RCC 7860 (cell line): ENCODE measurements at places on chromosomes 6 and 20.

DNA sequence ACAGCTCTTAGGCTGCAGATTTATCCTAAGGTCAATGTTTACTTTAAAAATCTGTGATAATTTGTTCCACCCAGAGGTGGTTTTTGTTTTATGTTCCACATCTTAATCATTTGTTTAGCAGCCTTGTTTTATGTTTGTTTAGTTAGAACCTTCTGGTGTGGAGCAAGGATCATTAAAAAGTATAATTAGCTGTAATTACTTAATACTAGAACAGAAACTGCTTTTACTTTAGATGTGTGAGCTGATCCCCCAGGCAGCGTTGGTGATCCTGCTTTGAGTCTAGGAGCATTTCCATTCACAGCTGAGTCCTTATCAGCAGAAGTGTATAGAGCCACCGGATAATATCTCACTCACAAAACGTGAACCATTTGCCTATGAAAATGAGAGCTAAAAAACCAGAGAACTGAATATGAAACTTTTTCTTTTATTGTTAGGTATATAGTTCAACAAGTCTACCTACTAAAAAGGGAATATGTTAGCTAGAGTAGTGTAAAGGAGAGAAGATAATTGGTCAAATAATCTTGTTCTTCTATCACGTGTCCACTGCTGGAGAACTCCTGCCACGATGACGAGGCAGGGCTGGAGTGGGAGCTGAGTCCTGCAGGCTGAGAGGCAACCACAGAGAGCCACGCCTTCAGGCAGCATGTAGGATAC, 78.5 kb downstream of the TRMT11 start:
- no peak for DNase-seq

- no peak for DNase-seq
These were observed 174.8 kb downstream of the DOK5 start for GRCh38 chr20:54650052-54650719.

GRCh38 chr6:139149383-139149782, 14.5 kb downstream of the HECA start:
- no peak for DNase-seq

DNA sequence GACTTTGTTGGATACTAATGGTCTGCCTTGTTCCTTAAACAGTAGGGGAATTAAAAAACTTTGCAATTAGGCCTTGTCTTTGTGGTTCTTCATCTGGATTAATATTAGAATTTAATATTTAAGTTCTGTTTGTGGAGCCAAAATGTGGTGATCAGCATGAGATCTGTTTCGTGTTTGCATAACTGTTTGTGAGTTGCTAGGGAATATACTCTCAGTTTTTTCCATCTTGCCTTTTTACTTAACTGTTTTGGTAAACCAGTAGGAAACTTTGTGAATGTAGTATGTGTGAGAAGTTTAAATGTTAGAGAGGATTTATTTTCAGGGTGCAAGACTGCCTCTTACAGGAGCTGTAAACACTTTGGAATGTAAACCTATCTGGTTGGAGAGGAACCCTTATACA, 35.6 kb downstream of the LRRC1 start:
- no peak for DNase-seq

DNA sequence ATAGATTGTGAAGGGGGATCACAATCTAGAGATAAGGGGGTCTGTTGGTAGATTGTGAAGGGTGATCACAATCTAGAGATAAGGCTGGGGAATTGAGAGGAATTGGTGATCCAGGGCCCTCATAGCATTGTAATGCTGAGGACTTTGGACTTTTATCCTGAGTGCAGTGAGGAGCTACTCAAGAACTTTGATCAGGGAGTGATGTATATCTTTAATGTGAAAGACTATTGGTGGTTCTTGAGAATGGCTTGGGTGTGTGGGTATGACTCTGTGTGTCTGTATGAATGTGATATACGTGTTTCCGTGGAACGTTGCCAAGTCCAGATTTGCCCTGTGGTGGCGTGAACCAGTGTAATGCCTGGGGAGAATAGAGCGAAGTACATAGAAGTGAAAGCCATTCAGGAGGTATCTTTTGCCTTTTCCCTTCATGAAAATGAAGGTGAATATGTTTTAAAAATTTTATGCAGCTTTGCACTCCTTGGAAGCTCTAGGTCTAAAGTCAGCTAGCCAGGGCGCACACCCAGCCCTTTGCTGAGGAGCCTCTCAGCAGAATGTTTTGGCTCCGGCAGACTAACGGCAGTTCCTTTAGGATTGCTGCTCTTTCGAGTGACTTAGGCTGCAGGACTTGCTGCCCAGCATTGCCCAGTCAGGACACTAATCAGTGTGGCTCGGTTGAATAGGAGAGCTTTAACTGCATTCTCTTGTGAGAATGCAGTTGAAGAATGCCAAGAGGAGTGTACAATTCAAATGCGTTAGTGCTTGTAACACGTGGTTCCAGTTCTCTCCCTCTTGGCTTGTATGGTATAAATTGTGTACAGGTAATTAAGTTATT, 3.5 kb downstream of the ZFAND3 start:
- DNase-seq = no peak

GRCh38 chr20:2815242-2815900, 584 bp downstream of the C20orf141 start:
- no peak for DNase-seq

GRCh38 chr6:16836144-16836981, 75.1 kb upstream of the ATXN1 start:
- no peak for DNase-seq

DNA sequence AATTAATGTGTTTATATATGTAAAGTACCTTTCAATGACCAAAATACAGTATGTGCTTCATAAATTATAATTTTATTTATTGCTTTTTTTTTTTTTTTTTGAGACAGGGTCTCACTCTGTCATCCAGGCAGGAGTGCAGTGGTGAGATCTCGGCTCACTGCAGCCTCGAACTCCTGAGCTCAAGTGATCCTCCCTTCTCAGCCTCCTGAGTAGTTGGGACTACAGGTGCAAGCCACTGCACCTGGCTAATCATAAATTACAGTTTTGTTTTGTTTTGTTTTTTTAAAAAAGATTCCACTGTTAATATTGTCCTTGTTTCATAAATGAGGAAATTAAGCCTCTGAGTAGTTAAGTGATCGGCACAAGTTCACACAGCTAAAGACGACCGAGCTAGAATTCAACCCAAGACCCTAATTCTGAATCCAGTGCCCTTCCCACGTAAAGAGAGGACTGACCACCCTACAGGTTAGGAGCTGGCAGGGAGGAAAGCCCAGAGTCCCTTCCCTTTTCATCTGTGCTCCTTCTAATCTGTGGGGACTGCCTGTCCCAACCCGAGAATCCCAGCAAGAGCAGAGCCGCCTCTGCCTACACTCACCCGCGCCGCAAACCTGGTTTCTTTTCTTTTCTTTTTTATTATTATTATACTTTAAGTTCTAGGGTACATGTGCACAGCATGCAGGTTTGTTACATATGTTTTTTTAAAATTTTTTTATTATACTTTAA, 8.5 kb upstream of the GDF5 start:
- no peak for DNase-seq

DNA sequence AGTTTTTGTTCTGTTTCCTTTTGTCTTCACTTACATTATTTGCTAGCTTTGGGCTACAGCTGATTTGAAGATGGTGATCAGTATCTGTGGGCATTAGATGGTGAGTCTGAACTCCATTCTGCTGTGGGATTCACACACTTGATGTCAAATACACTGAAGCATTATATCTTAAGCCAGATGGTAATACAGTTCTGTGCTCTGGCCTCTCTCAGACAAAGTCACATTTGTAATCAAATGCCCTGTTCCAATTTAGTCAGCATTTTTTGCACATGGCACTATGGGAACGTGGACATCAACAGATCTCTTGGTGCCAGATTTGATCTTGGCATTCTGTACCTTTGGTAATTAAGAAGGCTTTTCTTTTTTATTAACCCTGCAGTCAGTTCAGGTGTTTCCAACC, 56.0 kb downstream of the SASH1 start:
- DNase-seq = no peak

DNA sequence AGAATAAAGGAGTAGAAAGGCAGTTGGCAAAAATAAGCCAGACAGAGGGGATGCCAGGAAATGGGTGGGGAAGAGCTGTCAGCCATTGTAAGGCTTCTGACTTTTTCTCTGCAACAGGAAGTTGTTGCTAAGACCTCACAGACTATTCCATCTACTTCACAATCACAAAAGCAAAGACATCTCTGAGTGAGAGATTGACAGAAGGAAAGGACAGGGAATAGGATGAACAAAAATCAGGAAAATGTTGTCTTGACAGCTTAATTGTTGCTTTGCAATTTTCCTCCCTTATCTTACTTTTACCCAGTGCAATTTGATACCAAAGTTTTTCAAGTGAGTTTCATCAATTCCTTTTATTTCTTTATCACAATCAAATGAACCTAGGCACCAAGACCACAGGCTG, 291.2 kb downstream of the CBLN4 start:
- DNase-seq = no peak

- no peak for DNase-seq
These were observed 224.8 kb downstream of the GJA1 start for GRCh38 chr6:121660277-121660676.

GRCh38 chr6:1589208-1589607, 20.5 kb upstream of the FOXC1 start:
- no peak for DNase-seq

DNA sequence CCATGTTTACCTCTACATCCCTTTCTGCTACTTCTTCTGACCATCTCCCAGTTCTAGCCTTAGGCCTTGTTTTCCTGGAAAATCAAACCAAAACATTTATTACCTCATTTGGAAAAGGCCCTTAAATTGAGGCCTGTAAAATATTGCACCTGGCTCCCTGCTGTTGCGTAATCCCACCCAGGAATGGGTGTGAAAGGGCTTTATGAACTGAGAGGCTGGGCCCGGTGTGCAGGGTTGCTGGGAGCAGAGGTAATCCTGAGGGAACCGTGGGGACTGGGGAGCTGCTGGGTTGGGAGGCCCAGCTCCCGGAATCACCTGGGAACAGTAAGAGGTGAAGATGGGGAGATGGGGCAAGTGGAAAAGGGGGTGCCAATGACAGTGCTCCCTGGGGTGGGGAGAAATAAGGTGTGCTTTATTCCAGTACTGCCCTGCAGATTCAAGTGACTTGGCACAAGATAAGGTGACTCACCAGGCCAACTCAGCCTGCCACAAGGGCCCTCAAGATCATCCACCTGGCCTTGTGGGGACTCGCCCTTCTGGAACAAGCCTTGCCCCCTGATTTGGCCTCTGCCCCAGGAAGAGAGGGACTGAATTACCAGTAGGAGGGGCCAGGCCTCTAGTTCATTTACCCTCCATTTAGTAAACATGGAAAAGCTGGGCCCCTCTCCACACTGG, 44.2 kb downstream of the KCNK5 start:
- no peak for DNase-seq

DNA sequence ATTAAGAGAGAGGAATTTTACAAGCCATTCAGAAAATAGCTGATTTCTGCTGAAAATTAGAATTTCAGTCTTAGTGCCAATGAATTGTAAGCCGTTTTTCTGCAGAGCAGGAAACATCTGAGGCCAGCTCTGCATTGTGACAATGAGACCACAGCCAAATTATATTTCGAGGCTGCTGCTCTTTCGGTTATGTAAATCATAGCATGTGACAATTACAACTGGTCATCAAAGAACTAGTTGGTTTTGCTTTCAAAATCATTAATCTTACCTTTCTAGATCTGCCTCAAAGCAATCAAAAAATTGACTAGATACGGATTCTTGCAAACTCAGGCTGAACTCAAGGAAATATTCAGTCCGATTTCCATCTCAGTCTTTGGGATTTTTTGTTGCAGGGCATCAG, 33.4 kb upstream of the INSM1 start:
- DNase-seq = no peak

DNA sequence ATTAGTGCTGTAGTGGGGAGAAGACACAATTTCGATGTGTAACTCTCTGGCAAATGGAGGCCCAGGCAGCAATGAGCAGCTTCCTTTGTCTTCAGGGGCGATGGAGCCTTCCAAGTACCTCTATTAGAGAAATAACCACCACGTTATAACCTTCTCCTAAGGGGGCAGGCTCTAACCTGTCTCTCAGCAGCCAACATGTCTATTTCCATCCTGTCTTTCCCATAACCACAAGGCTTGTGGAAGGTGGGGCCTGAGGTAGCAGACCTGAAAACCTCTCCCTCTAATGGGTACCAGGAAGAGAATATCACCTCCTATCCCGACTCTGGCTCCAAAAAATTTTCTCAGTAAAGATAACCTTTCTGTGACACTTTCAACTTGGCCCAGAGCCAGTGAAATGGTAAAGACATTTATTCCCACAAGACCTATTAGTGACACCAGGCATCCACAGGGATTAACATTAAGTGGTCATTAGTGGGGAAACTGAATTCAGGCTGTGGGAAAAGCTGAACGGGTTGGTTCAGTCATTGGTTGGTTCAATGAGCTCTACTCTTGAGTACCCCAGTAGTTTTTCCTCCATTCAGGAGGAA, 4.0 kb downstream of the PEX6 start:
- no peak for DNase-seq

GRCh38 chr6:57267586-57268293, 45.6 kb upstream of the RAB23 start:
- peak; percentile 88 for DNase-seq

- no peak for DNase-seq
These were observed 211.3 kb downstream of the ZNF217 start for GRCh38 chr20:53382263-53382844.

DNA sequence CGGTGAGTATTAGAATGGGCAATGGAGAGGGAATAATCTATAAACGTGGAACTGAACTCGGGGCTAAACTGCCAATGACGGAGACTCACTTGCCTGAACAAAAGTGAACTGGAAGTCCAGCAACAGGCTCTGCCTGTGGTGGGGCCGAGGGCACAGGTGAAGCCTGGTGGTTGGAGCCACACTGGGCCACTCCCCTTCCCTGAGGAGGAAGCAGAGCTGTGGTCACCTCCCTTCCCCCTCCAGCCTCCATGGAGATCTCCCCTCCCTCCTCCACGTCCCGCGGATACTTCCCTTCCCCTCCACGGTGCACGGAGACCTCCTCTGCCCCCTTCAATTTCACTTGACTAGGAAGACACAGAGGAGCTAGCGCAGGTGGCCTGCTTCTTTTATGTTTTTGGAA, 14.7 kb upstream of the DSP start:
- DNase-seq = no peak

- no peak for DNase-seq
These were observed 93.8 kb upstream of the LY86 start for GRCh38 chr6:6494677-6495076.

DNA sequence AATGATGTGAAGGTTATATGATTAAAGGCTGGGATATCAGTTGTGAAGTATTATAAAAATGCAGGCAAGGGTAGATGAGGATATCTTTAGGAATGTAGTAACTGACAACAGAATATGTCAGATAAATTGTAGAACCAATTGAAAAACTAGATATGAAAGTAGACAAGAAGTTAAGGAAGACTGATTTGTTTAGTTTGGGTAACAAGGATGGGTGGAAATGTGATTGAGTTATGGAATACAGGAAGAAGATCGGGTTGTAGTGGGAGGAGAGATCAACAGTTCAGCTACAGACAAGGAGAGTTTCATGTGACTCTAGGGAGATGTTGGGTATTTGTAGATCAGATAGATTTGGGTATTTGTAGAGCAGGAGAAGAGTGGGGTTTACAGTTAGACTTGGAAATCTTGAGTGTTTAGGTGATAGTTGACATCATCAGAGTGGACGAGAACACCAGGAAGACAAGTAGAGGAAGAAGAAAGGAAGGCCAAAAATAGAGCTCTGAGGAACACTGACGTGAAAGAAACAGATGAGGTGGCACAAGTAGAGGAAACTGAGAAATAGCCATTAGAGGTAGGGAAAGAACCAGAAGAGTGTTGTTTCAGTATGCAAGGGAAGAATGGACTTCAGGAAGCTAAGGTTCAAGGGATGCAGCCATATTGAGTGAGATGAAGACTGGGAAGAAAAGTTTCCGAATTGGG, 12.1 kb upstream of the TSPYL1 start:
- DNase-seq = no peak

GRCh38 chr20:42173440-42173839, 555.3 kb upstream of the CHD6 start:
- DNase-seq = no peak

GRCh38 chr20:41137614-41138474, 501 bp downstream of the PLCG1 start:
- DNase-seq = peak; percentile 34
